AG20443 (cell line): ENCODE measurements at places on chromosomes 16 and 17.

GRCh38 chr17:4179071-4179470 lies 36.1 kb downstream of the CYB5D2 start:
- no peak for DNase-seq

- no peak for DNase-seq
These were observed 4.2 kb downstream of the SGCA start for GRCh38 chr17:50169881-50170459.

- DNase-seq: no peak
These were observed 34.4 kb downstream of the BRD7 start for GRCh38 chr16:50334106-50334975.

GRCh38 chr16:1333854-1334700 lies 632 bp downstream of the BAIAP3 start:
- DNase-seq: no peak

GRCh38 chr17:44323359-44324091 lies 1.1 kb downstream of the SLC25A39 start:
- DNase-seq: no peak

- no peak for DNase-seq
These were observed 7.6 kb downstream of the ITGA2B start for GRCh38 chr17:44381810-44382305.

- no peak for DNase-seq
These were observed 4.1 kb downstream of the SP6 start for GRCh38 chr17:47846716-47847340.

- DNase-seq: peak; percentile 74
These were observed 12.1 kb upstream of the TBX21 start for GRCh38 chr17:47720754-47721533.

DNA sequence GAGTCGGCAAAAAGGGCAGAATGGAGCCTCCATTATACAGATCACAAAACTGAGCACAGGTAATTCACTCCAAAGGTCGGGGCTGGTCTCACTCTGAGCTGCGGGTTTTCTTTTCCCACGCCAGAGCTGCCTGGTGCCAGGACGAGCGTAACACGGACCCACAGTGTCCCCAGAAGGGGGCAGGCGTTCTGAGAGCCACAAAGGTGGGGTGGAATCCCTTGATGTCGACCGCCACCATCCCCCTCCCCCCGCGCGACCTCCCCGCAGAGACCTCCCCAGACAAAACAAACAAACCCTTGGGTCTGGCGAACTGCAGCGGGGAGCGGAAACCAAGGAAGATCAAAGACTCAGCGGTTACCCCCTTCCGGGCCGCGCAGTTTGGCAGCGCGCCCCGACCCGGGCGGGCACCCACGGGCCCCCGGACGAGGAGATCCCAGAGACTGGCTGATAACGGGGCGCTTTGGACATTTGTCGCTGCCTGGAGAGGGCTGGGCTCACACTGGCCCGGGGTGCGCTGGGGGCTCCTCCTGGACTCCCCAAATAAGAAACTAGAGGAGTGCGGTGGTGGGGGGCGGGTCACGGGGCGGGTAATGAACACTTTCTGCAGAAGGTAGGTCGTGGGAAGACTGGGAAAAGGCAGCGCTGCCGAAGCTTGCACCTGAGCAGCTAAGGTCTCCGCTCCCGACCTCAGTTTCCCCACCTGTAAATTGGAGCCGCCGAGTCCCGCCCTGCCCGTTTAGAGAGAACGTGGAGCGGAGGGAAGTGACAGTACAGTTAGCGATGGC lies 664 bp upstream of the NKD1 start:
- no peak for DNase-seq

- DNase-seq: no peak
These were observed 29.2 kb upstream of the VAT1L start for GRCh38 chr16:77759201-77759600.

DNA sequence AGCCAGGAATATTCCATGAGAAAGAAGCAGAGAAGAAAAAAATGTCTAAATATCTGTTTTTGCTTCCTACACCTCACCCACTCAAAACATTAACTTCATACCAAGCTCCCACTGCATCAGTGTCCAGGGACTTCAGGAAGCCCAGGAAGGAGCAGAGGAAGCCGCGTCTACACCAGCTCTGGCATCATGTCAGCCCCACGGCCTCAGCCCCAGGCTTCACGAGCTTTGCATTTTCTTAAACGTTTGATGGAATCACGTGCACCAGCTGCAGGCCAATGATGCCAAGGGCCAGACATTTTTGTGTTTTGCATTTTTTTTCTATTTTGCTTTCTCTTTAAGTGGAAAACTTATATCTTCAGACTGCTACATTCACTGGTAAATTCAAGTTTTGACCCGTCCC lies 48.6 kb downstream of the CDRT4 start:
- DNase-seq: no peak

GRCh38 chr16:51383909-51384308 lies 232.8 kb upstream of the SALL1 start:
- DNase-seq: no peak

DNA sequence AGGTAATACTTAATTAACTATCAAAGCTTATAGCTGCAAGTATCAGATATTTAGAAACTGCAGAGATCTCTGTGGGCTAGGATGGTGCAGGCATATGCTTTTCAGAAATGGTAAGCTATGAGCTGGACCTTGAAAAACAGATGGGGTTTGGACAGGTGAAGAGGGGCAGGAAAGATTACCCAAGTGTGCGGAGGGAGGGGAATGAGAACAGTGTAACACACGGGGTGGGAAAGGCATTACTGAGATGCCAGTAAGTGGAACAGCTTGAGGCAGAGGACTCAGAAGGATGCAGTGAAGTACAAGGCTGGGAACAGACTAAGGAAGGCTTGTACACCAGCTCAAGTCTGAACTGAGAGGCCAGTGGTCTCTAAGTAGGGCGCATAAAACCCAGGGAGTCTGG lies 22.1 kb upstream of the EVPL start:
- no peak for DNase-seq

GRCh38 chr17:6574687-6575595 lies 18.6 kb upstream of the PITPNM3 start:
- peak; percentile 82 for DNase-seq

DNA sequence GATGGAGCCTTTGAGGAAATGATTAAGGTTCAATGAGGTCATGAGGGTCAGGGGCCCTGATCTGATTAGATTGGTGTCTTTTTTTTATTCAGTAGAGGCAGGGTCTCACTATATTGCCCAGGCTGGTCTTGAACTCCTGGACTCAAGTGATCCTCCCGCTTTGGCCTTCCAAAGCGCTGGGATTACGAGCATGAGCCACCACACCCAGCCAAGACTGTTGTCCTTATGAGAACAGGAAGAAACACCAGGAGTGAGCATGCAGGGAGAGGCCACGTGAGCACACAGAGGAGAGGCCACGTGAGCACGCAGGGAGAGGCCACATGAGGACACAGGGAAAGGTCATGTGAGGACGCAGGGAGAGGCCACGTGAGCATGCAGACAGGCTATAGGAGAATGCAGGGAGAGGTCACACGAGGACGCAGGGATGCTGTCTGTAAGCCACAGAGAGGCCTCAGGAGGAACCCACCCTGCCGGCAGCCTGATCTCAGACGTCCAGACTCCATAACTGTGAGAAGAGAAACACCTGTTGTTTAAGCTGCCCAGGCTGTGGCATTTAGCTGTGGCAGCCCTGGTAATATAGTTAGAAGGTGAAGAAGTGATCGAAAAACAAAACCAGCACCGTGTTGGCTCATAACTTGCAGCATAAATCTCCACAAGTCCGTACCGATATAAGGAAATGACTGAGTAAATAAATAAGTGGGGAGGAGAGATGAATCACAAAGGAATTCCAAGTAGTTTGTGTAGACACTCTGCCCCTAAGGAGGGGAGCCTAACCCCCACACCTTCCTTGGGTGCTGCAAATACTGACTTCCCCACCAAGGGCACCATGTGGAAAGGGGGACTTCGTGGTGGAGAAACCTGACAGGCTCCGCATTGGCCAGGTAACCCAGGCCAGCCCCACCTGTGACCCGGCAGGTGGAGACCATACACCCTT lies 14.6 kb upstream of the CSNK1D start:
- no peak for DNase-seq

DNA sequence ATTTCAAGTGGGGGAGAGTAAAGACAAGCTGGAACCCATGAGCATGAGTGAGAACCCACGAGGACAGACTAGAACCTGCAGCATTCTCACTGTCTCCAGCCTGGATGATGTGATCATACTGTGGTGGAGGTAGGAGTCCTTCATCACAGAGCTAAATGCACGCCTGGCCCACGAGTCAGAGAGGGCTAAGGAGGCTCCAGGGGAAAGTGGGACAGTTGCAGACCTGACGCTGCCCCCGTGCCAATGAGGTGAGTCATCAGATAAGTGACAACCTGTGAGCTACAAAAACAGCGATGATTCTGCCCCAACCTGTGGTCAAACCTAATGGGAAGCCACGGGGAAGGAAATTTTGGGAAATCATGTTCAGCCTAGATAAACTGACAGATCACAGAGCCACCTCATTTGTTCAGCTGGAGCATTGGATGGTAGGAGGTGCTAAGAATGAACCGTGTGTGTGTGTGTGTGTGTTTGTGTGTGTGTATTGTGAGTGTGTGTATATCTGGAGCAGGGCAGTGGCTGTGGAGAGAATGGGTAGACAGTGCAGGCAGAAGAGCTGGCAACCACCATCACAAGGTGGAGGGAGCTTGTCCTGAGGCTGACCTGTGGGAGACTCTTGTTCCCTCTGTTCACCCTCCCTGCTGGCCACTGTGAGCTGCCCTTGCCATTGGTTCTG lies 131.8 kb downstream of the UTP18 start:
- no peak for DNase-seq
